ENCODE measurements at places on chromosomes 4 and X.

DNA sequence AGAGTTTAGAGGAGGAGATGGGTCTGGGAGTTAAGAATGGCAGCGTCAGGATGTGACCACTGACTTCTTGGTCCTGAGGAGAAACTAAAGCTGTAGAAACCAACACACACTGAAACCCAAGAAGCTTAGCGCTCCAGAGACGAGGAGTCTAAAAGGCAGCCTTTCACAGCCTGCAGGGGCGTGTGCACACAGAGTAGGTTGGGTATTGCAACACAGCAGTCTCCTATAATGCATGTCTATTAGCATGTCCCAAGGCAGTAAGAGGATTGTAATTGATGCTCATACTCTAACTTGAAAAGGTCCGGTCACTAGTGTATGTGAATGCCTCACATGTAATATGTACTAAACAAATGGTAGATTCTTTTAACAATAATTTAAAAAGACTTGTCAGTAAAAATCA is 57.4 kb downstream of the PTTG2 start:
- no peak for DNase-seq

DNA sequence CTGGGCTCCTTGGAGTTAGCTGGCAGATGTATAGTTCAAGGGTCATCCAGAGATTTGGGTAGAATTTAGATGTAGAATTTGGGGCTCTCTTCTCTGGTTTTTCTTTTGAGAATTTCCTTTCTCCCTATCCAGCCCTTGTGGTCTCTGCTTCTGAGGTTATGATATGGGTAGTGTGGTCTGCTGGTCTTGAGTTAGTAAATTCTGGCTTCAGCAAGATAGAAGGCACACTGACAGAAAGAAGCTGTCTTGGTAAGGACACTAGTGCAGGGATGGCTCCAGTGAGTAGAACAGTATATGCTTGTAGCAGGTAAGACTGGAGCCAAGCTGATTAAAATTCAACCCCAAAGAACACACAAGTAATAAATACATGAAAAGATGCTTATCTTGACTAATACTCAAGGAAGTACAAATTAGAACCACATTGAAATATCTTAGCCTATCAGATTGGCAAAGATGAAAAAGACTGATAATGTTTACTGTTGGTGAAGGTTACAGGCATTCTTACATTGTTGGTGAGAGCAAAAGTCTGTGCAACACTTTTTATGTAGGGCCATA is 2.1 kb upstream of the IL9R start:
- DNase-seq = no peak

GRCh38 chrX:138128027-138128671 is 562.2 kb downstream of the ZIC3 start:
- no peak for DNase-seq

GRCh38 chrX:5681159-5681558 is 547.5 kb downstream of the NLGN4X start:
- DNase-seq = no peak

DNA sequence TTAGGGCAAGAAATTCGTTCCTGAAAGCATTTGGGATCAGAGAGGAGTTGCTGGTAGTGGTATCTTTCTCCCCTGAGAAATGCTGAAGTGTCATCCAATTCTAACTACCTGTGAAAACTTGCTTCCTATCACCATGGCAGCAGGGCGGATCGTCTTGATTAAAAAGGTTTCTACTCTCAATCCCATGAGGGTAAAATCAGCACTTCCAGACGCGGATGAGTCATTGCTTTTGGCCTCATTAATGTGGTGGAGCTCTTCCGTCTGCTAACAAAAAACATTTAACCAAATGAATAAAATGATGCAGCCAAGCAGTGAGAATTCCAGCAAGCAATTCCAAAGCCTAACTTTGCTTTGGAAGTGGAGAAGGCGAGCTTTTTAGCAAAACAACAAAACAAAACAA is 325.6 kb downstream of the CAMK2D start:
- DNase-seq = no peak

DNA sequence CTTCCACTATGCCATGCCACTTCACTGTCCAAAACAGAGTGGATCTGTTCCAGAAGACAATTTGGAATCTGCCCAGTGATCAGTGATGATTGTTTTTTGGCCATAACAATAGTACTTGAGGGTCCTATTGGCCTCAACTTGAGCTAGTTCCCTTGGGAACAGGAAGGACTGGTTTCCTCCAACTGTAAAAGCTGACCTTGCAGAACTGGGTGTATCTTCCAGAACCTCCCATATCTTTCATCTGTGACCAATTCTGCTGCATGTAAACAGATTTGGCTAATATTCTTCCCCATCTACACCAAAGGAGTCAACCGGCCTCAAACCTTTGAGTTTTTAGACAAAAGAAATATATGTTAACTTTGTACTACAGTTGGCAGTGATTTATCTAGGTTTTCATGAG is 165.1 kb upstream of the TRPC5 start:
- DNase-seq = no peak

DNA sequence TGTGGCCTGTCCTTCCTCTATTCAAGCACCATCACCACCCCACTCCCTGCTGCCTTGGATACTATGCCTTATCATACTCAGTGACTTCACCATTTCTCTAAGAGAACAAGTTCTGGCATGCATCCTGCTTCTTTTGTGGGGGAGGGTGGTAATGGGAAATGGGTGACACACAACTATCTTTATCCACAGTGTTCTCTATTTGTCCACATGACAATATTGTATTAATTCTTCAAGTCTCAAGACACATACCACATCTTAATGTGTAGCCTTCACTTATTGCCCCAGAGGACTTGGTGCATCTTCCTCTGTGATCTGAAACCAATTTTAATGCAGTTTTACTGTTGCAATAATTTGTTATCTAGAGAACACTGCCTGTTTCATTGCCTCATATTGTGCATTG is 29.3 kb upstream of the UGT2B7 start:
- no peak for DNase-seq

- no peak for DNase-seq
Observed at GRCh38 chrX:104195489-104196084, 29.3 kb downstream of the FAM199X start.

DNA sequence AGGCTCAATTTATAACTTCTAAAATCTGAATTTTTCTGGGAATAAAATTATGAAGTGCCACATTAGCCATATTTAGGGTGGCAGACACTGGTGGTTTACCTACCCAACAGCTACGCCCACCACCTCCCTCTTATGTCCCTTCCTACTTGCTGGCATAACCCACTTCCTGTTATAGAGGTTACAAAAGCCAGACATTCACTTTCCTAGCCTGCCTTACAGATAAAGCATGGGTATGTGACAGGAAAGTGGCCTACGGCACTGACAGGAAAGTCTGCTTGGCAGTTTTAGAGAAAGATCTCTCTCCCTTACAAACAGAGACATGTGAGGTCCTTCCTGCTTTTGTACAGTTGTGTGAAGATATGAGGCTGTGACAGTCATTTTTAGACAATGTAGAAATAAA is 12.4 kb downstream of the DDX53 start:
- no peak for DNase-seq

Data from activated effector memory CD4-positive, alpha-beta T cell treated with Interleukin-2 at 50 U/mL for 16 hours (primary cell).